NCI-H1436 treated with DMSO at 0.1 percent for 48 hours (cell line): ENCODE measurements at places on chromosomes 6 and 20.
A peak's percentile ranks its signal among the peaks of the same experiment; 100 is the strongest.

DNA sequence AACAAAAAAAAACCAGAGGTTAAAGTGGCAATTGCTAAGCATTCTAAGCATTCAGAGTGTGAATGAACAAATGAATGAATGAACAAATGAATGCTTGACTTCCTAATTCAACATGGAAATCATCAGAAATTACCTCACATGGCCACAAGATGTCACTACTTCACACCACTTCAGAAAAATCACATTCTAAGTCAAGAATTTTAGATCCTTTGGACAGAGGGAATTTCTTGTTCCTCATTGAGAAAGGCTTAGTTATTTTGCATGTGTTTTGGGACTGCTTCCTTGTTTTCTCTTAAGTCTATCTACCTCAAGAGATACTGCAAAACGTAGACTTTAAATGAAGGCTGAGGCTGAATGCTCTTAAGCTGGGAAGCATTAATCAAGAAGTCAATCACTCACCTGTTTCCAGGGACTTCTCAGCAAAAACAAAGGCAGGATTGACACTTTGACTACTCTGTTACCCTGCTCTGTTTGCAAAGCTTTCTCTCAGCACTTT, 120.2 kb downstream of the MBOAT1 start:
- peak; percentile 67 for DNase-seq

DNA sequence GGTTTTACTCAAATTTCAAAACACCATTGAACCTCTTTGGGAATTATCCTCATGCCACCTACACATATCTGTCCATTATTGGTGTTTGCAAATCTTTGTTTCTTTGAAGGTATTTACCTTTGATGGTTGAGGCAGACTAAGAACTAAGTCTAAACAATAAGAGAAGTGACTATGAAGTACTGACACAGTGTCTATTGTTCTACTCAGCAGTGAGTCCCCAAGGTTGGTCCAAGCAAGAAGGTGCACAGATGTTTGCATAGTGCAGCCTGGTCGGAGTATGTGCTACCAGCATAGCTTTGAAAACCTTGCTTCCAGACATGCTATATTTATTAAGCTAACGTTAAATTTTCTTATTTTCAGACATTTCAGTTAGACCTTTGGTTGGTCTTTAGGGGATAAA, 19.5 kb downstream of the LRRC1 start:
- no peak for DNase-seq

DNA sequence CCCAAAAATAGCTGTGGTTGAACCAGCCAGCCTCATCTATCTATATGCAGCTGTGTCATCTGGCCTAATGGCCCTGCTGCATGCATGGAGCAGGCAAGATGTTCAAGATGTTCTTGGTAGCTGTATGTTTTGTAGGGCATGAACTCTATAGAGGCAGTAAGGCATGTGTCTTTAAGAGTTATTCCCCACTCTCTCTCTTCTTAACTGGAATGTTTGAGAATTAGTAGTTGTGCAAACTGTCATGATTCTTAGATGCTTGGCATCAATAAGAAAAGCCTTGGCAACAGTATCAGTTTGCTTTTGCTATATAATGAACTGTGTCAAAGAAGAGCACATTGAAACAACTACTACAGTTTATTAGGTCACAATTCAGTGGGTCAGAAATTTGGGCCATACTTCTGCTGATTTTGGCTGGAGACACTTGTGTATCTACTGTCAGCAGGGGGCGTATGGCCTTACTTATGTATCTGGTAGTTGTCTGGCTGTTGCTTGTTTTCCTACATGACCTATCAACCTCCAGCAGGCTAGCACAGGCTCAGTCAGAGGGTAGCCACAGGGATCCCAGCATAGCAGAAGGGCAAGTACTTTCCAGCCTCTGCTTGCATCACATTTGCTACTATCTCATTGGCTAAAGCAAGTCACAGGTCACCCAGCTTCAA, 56.1 kb upstream of the LAMP5 start:
- no peak for DNase-seq

GRCh38 chr6:166307082-166308032, 835 bp downstream of the PRR18 start:
- DNase-seq: no peak

DNA sequence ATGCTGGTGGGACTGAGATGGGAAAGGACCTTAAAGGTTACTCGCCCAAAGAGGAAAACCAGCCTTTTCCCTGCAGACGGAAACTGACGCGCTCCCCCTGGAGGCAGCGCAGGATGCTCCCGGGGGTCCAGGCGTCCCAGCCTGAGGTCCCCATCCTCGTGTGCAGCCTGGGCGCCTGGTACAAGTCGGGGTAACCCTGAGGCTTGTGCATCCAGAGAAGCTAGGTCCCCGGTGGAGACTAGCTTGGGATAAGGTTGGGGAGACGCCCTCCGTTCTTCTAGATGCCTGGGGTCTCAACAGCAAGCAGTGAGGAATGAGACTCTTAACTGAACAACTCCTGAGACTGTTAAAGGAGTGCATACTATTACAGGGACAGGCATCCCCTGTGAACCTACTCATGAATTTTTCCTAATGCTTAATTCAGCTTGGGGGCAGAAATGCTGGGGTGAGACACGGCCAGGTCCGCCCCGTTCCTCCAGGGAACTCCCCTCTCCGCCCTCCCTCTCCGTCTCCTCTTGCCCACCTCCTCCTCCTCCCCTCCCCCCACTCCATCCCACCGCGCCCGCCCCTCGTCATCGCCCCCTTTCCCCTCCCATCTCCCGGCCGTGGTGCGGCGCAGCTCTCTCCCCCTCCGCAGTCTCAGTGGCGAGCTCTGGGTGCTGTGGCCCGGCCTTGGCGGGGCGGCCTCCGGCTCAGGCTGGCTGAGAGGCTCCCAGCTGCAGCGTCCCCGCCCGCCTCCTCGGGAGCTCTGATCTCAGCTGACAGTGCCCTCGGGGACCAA, at the start of gene PRSS35:
Gene PRSS35, plus strand, starts transcription at position 634 of the 781 bp plus-strand sequence. CDS start 10,908 bp downstream, outside the sequence.
- DNase-seq: no peak

DNA sequence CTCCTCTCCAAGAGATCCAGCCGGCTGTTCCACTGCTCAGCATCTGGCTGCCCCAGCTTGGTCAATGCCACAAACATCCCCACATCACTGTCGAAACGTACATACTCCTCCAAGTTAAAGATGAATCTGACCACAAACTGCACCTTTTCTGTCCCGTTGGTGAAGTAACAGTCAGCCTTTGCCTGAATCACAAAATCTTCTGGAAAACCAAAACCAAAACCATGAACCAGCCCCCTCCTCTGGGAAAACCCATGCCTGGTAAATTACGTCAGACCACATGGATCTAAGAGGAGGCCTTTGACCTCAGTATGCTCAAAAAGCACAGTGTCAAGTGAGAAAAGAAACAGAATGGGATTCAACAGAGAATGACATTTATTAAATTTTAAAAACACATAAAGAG, 1.7 kb downstream of the HLA-DOB start:
- DNase-seq: no peak

DNA sequence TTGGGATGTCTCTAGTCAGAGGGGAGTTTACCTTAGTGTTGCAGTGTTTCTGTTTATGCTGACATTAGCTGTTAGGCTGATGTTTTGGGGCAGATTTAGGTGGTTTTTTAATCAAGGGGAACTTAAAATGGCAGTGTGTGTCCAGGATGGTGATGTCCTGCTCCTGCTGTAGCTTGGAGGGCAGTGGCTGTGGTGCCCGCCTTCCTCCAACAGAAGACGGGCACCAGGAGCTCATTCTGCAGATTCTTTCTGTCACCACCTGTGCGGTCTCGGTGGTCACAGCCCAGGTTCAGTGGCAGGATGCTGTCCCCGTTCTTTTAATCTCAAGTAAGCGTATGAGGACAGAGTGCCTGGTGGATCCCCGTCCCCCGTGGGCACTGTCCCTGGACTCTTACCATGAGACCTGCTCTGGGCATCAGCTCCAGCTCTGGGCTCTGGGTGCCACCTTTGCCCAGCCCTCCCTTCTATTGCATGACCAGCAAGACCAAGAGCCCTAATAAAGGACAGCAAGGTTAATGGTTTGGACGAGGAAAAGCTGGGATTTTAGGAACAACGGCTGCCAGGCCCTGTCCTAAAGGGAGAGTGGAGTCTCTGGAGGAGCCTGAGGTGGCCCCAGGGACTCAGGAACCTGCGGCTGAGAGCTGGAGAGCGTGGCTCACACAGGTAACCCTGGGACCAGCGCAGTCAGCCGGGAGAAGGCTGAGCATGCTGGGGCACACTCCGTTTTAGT, 217.3 kb downstream of the ERMARD start:
- DNase-seq: no peak

GRCh38 chr6:107847844-107848802, 24.0 kb upstream of the SCML4 start:
- DNase-seq: no peak

DNA sequence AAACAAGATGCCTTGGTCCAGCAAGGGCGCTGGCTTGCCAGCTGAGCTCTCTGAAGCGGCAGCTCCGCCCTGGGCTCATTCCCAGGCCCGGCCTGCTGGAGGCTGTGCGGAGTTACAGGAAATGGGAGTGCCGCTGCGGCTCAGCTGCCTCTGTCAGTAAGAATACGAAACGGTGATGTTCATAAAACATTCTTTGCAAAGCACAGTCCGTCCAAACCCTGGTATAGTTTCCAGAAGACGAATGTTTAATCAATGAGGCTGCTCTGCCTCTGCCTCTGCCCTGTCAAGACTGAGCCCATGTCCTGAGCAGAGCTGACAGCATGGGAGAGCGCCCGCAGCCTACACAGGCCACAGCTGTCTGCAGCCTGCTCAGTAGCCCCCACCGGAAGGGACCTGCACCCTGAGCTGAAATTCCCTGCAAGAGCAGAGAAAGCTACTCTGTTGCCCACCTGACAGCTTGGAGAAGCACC, 153.3 kb upstream of the SNX9 start:
- DNase-seq: no peak

- no peak for DNase-seq
These were observed 65.0 kb upstream of the CD93 start for GRCh38 chr20:23151008-23151703.

GRCh38 chr6:7787137-7787608, 61.3 kb downstream of the BMP6 start:
- no peak for DNase-seq

DNA sequence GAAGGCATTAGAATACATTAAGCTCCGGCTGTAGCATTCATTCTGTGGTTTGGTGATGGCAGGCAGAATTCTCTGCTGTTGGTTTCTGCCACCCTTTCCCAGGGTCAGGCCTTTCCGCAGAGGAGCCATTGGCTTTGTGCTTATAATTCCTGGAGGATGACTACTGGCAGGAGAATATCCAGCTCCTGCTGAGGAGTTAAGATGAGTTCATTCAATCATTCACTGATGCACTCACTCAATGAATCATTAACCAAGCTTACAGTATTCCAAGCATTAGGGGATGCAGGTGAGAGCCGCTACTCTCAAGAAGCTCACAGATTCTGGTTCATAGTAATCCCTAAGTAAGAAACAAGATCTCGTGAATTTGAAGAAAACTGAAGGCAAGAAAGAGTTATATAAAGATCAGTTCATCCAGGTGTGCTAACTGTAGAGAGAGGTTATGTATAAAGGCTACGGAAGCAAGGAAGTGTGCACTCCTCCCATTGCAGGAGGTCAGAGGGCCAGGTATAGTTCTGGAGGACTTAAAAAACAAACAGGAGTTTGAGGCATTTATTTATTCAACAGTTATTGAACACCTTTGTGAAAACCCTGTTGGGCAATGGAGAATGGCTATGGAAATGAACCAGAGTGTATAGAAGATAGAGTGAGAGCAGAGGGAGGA, 75.5 kb downstream of the HMGN3 start:
- no peak for DNase-seq

GRCh38 chr20:32480371-32481241, 104.5 kb downstream of the NOL4L start:
- no peak for DNase-seq

GRCh38 chr6:54179152-54179551, 67.9 kb downstream of the MLIP start:
- no peak for DNase-seq

DNA sequence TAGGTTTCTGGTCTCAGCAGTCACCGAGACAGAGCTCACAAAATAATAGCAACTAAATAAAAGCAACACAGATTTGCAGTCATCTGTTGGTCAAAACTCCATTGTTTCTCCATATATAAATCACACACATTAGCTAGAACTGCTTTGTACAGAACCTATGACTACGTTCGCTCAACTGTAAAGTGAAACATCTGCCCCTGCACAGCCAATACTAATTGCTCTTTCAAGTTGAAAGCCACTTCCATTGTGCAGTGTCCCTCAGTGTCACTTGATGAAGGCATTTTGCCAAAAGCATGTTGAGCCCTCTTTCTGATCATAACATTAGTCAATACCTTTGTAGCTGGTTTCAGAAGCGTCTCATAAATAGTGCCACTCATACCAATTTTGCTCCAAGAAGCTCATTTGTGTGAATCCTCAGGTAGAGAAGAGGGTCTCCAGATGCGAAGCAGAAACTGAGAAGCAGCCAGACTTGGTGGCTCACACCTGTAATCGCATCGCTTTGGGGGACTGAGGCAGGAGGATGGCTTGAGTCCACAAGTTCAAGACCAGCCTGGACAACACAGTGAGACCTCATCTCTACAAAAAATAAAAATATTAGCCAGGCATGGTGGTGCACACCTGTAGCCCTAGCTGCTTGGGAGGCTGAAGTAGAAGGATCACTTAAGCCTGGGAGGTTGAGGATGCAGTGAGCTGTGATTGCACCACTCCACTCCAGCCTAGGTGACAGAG, 68.9 kb downstream of the PERP start:
- no peak for DNase-seq

GRCh38 chr6:73299151-73299971, 36.4 kb upstream of the KHDC1 start:
- no peak for DNase-seq

GRCh38 chr20:59752704-59753460, 148.5 kb downstream of the PHACTR3 start:
- no peak for DNase-seq

- no peak for DNase-seq
These were observed 475.2 kb downstream of the EPHA7 start for GRCh38 chr6:92944132-92944531.

GRCh38 chr6:87671555-87672029, 30.4 kb downstream of the AKIRIN2 start:
- DNase-seq: no peak

DNA sequence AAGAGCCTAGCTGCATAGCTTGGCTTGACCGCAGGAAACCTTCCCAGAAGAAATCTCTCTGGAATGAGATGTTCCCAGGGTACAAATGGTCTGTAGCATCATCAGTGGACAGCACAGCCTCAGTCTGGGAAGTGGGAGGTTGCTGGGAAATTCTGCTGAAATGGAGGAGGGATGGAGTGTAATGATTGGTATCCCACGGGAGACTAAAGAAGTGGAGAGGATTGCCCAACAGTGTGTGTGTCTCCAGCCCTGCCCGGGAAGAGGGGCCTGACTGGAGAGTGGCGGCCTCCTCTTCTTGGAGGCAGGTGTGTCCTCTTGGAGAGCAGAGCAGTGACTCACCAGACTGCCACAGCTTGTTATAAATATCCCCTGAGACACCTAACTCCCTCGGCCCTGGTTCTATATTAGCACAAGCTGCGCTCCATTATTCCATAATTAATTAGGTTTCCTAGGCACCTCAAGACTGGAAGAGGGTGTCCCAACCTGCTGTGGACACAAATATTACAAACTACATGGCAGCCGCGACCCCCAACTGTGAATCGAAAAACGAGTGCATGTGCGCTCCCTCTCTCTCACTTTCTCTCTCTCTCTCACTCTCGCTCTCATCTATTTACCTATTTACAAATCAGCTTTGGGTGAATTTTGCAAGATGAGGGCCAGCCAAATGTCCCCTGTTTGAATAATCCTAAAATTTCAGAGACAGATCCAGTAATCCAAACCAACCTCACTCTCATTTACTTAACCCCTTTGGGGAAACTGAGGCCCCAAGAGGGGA, 68.8 kb downstream of the FGD2 start:
- peak; percentile 55 for DNase-seq
